SJSA1 (cell line): ENCODE measurements at places on chromosomes 1 and 21. TPM values are rescaled to one million over a fixed set of nuclear protein-coding genes. Genes with fewer than 3 reads are reported as not detected.

TMEM79 gene
- total RNA-seq: 0.69 and 1.9 TPM in 2 replicates

SYT6 gene
- not detected in 2 replicates for total RNA-seq

NBPF4 gene
- not detected in 2 replicates for total RNA-seq

CDA gene
- total RNA-seq: not detected in 2 replicates

PALMD gene
- total RNA-seq: 3.1 and 9.9 TPM in 2 replicates

TRPM2 gene
- total RNA-seq: 14.8 and 16.1 TPM in 2 replicates

RXFP4 gene
- total RNA-seq: not detected in 2 replicates

LAPTM5 gene
- not detected in 2 replicates for total RNA-seq

DNASE2B gene
- total RNA-seq: not detected in 2 replicates

GSTM1 gene
- total RNA-seq: 19.0 and 26.8 TPM in 2 replicates

TAF5L gene
- total RNA-seq: 12.0 and 25.5 TPM in 2 replicates

PYGO2 gene
- 18.0 and 20.0 TPM in 2 replicates for total RNA-seq

MTMR11 gene
- total RNA-seq: 2.1 and 6.4 TPM in 2 replicates

NUDT17 gene
- total RNA-seq: 4.2 and 7.0 TPM in 2 replicates

TSTD1 gene
- total RNA-seq: 3.1 TPM in 1 of 2 replicates, not detected in the other

ATF3 gene
- total RNA-seq: 10.1 and 14.9 TPM in 2 replicates

PCP4L1 gene
- not detected in 2 replicates for total RNA-seq

C1QC gene
- not detected in 2 replicates for total RNA-seq

C1orf115 gene
- 2.5 and 3.6 TPM in 2 replicates for total RNA-seq

ITLN2 gene
- not detected in 2 replicates for total RNA-seq

PDE9A gene
- 6.5 and 10.3 TPM in 2 replicates for total RNA-seq

RHD gene
- not detected in 2 replicates for total RNA-seq

NBPF11 gene
- 4.9 and 5.9 TPM in 2 replicates for total RNA-seq

FNBP1L gene
- total RNA-seq: 14.1 and 21.4 TPM in 2 replicates

AIRE gene
- not detected in 2 replicates for total RNA-seq

INAVA gene
- 0.72 and 5.5 TPM in 2 replicates for total RNA-seq

OR2AK2 gene
- not detected in 2 replicates for total RNA-seq
